ENCODE measurements at places on chromosomes 11 and 22.

GRCh38 chr11:63775191-63775590 lies 6.6 kb upstream of the ZFTA start:
- no peak for DNase-seq

- DNase-seq = no peak
Measured at GRCh38 chr11:100789500-100789899, 102.4 kb downstream of the ARHGAP42 start.

GRCh38 chr22:26763633-26764361 lies 106.4 kb downstream of the MIAT start:
- DNase-seq = no peak

DNA sequence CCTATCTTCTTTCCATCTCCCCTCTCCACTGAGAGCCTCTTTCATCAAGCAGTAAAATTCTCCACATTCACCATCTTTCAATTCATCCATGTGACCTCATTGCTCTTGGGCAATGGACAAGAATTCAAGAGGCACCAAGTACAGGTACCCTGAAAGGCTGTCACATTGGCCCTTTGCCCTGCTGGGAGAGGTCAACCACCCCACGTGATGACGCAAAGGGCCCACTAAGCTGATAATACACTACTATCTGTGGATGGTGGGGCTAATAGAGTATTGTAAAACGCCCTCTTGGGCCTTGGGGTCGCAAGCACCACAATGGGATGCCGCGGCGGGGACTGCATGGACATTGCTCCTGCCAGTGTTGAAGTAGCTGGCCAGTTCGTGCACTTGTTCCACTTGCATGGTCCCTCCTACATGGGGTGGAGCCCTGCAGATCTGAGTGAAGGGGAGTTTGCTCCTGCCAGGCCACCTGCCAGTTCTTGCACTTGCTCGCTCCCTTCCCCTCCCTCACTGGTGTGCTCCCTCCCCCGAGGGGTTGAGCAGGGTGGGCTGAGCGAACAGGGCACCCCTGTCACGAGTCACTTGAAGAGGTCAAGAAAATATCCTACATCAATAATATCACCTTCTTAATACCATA lies 1578.8 kb upstream of the RAG2 start:
- no peak for DNase-seq

DNA sequence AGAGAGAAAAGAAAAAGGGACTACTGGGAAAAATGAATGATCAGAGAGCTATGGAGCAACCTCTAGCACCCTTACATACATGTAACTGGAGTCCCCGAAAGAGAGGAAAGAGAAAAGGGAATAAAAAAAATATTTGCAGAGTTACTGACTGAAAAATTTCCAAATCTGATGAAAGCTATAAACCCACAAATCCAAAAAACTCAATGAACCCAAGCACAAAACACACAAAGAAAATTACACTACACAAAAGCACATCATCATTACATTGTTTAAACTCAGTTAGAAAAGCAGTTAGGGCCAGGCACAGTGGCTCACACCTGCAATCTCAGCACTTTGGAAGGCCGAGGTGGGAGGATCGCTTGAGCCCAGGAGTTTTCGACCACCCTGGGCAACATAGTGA lies 6.7 kb downstream of the VPS37C start:
- no peak for DNase-seq

- DNase-seq = no peak
Measured at GRCh38 chr11:44955015-44955738, 4.5 kb upstream of the TP53I11 start.

- DNase-seq = no peak
Measured at GRCh38 chr22:37169406-37169805, 18.6 kb downstream of the C1QTNF6 start.

DNA sequence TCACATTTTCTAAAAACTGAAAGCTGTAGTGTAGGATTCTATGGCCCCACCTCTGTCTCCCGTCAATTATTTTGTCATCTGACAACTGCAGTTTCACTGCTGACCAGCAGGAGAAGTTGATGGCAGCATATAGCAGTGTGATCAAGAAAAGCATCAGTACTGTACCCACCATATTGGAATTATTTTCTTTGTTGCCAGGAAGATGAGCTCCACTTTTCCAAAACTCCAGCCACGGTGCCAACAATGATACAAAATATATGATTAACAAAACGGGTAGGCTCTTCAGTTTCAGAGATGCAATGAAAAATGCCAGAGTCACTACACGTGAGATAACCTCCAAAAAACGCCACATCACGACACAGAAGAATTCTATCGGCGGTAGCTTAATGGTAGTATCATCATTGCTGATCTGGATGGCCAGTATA lies 41.3 kb downstream of the XKR3 start:
- no peak for DNase-seq

DNA sequence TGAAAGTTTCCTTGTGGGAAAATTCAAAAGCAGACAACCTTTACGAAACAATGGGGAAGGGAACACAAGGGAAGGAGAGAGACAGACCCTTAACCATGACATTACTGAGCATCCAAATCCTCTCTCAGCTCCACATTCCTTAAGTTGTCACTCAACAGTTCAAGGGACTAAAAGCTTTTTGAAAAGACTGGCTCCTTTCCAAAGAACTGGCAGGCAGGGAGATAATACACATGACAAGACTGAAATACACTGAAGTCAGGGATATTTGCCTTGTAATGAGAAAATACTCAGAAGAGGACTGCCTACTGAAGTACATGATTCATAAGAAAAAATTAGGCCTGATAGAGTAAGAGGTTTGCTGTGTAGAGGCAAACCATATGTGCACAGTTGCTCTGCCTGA lies 69.1 kb downstream of the SMCO4 start:
- DNase-seq = no peak

DNA sequence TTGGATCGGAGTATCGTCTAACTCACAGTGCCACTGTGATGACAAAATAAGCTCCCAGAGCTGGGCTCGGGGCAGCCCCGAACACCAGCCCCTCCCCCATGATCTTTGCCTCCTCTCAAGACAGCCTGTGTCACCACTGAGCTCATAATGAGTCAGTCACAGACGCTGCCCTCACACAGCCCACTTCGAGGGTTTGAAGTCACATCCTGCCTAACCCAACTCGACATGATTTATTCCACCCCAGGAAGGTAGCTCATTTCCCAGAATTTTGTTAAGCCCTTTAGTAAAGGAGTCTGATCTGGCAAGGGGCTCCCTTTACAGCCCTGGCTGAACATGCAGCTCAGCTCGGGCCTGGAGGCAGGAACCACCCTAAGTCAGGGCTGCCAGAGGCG lies 22.8 kb downstream of the MYH9 start:
- peak; percentile 90 for DNase-seq

DNA sequence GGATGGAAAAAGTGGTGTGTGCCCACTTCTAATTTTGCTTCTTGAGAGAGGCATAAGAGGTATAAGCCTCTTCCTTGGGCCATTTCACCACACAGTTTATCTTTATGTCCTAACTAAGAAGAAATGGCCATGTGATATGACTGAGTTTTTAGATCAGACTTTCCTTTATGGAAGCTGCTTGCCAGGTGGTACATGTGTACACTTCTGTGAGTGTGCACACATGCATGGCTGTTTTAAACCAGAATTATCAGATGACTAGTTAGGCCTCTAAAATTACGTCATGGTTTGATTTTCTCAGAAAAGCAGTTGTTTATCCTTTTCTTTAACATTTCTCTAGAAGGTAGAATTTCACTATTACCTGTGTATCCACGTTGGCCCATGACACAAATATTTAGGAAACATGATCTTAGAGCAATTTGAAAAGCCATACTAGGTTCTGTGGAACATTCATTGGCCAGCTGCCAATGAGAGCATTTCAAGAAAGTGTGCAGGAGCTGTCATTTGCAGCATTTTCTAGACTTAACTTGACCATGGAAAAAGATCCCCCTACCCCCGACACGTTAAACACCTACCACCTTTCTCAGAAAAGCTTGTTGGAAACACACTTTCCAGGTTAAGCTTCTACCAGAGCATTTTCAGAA lies 109.2 kb upstream of the GAL start:
- DNase-seq = no peak

DNA sequence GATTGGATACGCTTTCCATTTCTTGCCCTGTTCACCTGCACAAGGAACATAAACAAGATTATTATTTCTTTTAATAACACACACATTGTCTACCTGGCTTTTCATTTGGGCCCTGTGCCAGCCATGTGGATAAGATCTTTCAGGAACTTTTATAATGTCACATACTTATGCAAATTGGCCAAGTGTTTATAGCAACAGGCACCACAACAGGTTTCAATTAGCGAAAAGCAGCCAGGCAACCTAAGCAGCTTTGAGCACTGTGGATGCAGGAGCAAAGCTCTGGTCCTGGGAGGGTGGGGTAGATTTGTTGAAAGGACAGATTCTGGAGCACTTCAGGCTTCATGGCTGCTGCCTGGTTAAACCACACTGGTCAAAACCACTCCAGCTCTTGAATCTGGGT lies 217.4 kb downstream of the BARX2 start:
- no peak for DNase-seq

DNA sequence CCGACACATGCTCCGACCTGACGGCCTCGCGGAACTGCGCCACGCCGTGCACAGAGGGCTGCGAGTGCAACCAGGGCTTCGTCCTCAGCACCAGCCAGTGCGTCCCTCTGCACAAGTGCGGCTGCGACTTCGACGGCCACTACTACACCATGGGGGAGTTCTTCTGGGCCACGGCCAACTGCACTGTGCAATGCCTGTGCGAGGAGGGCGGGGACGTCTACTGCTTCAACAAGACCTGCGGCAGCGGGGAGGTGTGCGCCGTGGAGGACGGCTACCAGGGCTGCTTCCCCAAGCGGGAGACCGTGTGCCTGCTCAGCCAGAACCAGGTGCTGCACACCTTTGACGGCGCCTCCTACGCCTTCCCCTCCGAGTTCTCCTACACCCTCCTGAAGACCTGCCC lies 26.8 kb downstream of the TECTA start:
- DNase-seq = no peak

DNA sequence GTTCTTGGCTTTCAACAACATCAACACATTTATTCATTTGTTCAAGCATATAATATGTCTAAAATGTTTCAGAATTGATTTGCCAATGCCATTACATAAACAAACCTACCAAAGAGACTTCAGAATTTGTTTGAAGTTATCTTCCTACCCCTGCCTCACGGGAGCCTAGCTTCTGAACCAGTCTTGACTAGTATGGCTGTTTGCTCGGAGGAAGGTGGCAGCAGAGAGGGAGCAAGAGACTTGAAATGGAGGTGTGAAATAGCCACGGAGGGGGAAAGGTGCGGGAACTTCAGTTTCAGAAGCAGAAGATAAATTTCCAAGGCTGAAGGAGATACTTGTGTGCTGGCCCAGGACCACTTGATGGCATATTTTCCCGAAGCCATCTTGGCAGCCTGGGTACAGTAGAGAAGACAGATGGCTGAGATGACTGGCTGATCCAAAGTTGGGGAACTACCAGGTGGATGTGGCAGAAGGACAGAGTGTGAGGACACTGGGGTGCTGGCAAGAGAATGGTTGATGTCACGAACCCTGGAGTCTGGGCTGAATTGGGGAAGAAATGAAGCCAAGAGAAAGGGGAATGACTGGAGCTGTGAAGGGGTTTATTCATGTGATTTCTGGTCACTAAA lies 14.0 kb upstream of the MTCH2 start:
- no peak for DNase-seq

GRCh38 chr11:31233425-31233824 lies 136.1 kb downstream of the DCDC1 start:
- DNase-seq = no peak

GRCh38 chr22:35409783-35410662 lies 10.1 kb downstream of the MCM5 start:
- no peak for DNase-seq

DNA sequence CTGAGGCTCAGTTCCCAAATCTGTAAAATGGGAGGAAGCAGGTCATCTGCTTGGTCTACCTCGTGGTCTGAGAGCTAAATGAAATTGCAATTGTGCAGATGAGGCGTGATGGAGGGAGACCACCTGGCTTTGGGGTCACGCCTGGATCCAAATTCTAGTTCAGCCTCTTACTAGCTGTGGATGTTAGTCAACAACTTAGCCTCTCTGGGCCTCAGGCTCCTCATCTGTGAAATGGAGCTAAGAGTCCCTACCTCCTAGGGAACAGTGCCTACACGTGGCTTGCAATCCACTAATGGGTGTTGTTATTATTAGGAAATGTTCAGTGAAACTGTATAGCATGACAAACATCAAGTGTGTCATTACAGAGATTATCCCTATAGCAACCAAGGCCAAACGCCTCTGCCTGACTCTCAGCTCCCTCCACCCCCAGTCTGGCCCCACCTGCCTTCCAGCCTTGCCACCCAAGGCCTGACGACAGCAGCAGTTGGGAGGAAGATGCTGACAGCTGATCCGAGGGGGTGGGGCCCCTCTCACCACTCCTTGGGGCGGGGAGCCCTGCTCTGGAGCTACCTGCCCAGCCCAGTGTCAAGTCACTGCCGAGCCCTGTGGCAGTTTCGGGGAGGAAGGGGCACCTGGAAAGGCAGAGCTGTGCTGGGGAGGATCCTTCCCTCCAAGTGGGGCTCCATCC lies 1.7 kb upstream of the RHOD start:
- no peak for DNase-seq

DNA sequence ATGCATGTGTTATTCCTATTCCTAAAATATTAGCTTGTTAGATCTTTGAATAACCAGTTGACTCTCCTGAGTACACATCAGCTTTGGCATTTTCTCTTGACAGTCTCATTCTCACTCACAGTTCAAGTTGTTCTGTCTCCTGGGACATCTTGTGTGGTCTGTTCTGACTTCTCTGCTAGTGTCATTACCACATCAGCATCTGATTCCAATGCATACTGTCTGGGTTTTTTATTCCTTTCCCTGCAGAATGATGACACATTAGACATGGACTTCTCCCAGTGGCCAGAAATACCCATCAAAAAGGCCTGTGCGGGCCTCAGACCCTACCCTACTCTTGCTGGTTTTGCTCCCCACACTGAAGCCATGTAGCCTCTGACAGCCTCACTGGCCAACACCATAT lies 2.7 kb downstream of the ZNF74 start:
- DNase-seq = no peak

DNA sequence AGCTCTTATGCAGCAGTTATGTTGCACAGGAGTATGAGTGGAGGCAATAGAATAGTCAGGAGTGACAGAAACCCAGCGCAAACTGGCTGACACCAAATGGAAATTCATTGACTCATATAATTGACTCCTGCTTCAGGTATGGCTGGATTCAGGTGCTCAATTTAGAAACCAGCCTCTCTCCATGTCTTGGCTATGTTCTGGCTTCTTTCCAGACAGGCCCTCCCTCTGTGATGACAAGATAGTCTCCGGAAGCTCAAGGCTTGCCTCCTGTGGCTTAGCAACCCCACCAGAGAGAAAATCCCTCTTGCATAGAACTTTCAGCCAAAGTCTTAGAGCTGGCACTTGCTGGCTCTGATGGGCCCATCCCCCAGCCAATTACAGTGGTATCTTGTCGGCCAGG lies 28.1 kb upstream of the MN1 start:
- no peak for DNase-seq

- no peak for DNase-seq
Measured at GRCh38 chr11:11841116-11841722, 553 bp upstream of the USP47 start.
